ENCODE measurements at places on chromosomes 6 and 20.

DNA sequence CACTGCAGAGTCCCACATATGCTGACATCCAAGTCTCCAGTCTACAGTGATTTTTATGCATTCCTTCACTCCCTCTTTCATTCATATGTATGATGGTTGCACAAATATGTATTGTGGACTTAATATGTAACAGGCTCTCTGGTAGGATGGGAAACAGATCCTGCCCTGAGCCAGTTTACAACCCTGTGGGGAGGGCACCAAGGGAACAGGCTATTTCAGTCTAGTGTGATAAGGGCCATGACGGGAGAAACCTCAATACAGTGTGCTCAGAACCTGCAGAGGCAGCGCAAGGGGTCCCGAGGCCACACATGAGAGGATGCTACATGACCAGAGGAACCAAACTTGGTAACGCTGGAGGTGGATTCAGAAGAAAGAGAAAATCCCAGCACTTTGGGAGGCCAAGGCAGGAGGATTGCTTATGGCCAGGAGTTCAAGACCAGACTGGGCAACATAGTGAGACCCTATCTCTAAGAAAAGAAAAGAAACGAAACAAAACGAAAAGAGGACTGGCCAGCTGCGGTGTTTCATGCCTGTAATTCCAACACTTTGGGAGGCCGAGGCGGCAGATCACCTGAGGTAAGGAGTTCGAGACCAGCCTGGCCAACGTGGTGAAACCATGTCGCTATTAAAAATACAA lies 249.8 kb upstream of the JARID2 start:
- DNase-seq: no peak

DNA sequence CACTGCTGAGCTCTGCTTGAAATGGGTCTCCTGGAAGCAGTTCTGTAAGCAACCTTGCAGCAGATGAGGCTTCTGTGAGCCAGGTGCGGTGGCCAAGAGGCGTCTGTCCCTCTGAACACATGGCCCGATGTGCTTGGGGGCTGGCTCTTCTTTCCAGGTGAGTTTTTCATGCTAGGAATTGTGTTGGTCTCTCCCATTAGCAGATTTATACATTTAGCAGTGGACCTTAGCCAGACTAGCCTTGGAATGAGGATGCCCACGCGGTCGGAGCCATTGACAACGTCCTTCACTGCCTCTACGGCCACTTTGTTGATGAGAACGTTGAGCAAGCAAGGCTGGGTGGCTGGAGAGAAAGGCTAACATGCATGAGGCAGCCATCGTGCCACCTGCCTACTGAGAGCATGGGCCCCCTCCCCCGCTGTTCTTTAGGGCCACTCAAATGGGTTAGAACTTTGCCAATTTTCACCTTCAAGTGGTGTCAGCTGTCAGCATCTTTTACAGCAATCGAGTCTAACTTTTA lies 33.5 kb downstream of the ERMARD start:
- no peak for DNase-seq

- no peak for DNase-seq
These were observed 2.2 kb upstream of the NINL start for GRCh38 chr20:25587536-25587935.

DNA sequence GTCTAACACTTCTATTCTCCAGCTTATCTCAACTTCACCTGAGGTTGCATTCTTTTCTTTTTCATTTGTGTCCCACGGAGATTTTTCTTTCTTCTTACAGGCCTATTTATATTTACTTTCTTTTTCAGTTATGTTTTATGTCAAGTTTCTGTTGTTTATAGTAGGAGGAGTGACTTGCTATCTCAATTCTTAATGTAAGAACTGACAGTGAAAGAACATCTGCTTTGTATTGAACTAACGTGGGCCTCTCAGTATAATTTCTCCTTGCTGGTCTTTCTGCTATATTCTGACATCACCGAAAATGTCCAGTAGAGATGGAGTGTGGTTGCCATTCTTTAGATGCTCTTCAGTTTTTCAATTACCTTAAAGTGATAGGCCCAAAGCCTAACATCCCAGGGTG lies 521.7 kb downstream of the EPM2A start:
- no peak for DNase-seq

GRCh38 chr20:11714886-11715285 lies 202.8 kb upstream of the BTBD3 start:
- no peak for DNase-seq

GRCh38 chr20:38867062-38867359 lies 59.2 kb upstream of the FAM83D start:
- no peak for DNase-seq

DNA sequence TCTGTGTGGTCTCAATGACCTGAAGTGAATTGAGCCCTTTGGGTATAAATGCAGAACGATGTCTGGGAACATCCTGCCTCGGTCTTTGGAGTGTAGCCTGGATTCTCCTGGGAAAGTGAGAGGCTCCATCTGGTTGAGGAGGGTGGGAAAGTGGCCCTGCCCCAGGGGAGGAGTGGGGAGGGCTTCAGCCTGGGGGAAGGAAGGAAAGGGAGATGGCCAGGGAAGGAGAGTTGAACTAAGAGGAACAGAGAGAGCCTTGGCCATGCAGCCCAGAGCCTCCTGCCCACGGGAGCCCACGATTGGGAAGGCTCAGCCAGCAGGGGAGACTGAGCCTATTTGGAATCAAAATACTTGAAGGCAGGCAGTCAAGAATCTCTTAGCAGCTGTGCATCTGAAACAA lies 2.3 kb upstream of the EPB41L1 start:
- DNase-seq: no peak

DNA sequence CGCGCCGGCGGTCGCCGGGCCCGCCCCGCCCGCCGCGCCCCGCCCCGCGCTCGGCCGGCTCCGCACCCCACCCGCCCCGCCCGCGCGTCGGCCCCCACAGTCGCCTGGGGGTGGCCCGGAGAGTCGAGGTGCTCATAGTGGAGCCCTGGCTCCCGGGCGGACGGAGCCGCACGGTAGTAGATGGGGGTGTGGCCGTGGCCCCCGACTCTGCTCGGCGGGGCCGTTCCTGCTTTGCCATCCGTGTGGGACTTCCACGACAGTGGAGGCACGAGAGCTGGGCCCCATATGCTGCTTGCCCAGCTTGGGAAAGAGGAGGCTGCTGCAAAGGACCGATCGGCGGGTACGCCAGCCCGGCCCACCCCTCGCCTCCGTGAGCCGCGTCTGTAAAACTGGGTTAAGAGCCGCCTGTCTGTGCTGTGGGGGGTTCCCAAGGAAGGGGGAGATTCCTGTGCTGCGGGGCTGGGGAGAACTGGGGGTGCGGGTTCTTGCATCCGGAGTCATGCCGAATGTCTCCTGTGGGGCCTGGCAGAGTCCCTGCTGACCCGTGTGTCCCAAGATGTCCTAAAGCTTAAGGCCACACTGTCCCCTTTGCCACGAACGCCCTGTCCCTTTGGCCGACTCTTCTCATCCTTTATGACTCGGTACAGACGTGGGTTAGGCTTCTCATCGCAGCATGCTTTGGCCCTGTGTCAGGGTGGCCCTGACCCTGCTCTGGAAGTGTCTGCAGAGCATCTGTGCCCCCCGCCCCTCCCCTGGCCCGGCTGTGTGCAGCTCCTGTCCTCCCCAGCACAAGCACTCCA lies at the start of gene OPRL1:
TSS of gene OPRL1 (plus strand) at position 70 of the 800 bp plus-strand sequence. CDS start 12,639 bp downstream, outside the sequence.
- peak; percentile 22 for DNase-seq

DNA sequence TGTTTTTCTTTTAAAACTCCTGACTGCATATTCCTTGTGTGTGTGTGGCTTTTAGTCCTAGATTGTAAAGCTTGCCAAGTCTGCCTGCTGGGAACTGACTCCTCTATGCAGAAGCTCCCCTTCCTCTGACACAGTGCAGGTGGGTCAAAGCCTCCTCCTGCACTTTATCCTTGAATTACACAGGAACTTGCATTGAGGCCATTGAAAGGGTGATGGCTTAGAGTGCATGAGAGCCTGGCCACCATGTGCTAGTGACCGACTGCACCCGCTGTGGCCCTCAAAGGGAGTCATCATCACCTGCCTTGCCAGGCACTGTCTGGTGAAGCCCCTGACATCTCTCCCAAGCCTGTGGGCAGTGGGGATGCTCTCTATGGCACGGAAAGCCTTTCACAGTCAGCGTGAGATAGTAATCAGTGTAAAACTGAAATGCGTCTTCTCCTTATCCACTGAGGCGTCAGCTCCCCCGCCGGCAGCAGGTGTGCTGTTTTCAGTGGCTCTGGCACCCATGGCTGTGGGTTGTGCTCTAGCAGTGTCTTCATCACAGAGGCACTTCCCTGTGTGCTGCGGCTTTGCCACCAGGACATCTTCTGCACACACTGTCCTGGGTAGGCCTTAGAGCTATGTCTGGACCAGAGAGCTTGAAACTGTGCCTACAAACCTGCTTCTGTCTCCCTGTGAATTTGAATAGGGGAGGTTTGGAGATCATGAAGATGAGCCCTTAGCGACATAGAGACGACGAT lies 87.9 kb downstream of the THBS2 start:
- DNase-seq: peak; percentile 60

- no peak for DNase-seq
These were observed 131.0 kb upstream of the MLN start for GRCh38 chr6:33934731-33935270.

- no peak for DNase-seq
These were observed 15.7 kb downstream of the HS3ST5 start for GRCh38 chr6:114327074-114327473.

GRCh38 chr6:167551628-167552257 lies 226.9 kb downstream of the TTLL2 start:
- no peak for DNase-seq

GRCh38 chr6:25617997-25618396 lies 34.0 kb upstream of the SCGN start:
- DNase-seq: no peak

DNA sequence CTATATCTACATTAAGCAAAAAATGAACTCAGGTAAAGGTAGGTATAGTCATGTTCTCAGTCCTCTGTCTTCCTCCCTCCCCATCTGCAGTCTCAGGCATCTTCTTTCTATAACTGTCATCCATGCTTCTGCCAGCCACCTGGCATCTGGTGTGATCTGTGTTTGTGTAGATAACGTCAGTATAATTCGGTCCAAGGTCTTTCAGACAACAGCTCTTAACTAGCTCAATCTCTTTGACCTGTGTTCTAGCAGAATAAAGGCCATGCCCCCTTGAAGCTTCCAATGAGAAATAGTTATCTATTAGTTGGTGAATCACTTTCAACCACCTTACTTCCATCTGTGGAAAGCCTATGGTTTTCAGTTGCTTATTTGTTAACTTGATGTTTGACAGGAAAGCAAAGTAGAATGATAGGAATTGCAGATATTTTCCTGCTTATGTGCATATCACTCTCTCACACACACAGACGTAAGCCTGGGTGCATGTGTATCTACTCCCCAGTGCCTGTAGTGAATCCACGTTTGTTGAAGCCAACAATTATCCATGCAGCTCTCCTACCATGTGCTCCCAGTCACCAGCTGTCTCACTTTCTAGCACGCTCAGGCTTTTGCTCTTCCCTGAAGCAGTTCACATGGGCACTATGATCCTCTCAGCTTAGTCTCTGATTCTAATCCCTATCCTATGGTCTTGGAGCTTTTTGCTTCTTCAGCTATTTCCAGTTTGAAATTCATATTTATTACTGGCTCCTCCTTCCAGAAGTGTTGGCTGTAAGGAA lies 433.7 kb upstream of the MANEA start:
- no peak for DNase-seq

DNA sequence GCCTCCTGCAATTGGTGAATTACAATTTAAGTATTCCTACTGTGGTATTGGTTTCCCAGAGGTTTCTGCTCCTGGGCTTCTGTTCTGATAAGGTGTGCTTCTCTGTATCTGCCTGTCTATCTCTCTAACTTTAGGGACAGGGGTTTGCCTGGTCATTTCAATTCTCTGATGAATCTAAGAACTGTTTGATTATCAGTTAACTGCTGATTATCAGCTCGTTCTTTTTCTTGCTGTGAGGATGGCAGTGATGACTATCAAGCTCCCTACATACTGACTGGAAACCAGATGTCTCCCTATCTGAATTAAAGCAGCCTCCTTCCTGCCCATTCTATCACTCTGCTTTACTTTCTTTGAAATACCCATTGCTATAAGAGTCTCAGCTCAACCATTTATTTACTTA lies 120.5 kb downstream of the INSM1 start:
- DNase-seq: no peak

- DNase-seq: peak; percentile 96
These were observed 14.7 kb upstream of the PXDC1 start for GRCh38 chr6:3766214-3766613.

GRCh38 chr6:150634176-150634963 lies 34.7 kb downstream of the PLEKHG1 start:
- no peak for DNase-seq

DNA sequence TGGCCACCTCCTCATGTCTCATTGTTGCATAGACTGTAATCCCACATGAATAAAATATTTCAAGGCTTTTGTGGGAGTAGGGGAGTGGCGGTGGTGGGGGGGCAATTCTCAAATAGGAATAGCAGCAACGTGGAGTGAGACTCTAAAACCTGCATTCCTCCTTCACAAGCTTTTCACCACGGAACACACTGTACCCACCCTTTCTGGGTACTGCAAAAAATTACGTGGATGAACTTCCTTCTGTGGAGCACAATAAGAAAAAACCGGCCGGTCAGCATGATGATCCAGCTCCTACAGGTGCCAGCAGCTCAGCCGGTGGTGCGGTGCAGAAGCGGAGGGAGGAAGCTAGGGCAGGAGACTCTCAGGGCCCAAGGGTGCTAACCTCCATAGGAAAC lies 930 bp upstream of the RRAGD start:
- DNase-seq: no peak

DNA sequence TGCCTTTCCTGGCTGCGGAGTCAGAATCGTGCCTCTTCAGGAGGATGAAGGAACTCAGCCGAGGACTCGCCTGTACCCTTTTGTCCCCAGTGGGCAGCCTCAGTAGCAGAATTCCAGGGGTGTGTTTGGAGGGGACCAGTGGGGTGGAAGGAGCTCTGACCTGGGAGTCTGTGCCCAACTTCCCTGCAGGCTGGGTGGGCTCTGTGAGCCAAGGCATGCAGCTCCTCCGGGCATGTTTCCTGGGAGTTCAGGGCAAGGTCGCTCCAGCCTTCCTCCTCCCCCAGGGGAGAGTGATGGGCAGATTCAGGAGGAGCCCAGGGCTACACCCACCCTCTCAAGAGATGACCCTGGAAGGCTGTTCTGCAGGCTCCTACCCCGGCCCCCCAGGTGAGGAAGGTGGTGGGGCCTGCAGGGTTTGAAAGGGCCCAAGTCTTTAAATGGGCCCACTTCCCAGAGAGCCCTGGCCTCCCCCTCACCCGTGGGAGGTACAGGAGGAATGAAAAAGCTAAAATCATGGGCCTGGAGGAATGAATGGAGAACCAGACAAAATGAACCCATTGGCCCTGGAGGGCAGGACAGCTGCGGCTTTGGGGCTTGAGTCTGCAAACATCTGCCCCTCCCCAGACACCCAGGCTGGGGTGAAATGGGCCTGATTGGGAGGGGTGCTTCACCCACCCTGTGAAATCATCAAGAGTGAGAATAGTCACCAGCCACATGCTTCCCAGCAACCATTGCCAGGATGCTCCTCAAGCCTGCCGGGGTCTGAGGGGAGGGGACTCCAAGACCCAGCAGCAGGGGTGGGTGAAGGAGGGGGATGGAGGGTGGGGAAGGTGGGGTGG lies 77.6 kb upstream of the PMEPA1 start:
- no peak for DNase-seq

GRCh38 chr6:157322792-157323254 lies 496 bp downstream of the TMEM242 start:
- DNase-seq: no peak

Data from myocyte (in vitro differentiated cells).